Stimulated activated CD8-positive, alpha-beta memory T cell treated with anti-CD3 and anti-CD28 coated beads, Interleukin-2, amount 100 ng/mL, for 1 hour (primary cell): ENCODE measurements at places on chromosomes 7 and 10.

- DNase-seq, result no peak
Observed at GRCh38 chr7:137462074-137462715, 118.7 kb upstream of the PTN start.

DNA sequence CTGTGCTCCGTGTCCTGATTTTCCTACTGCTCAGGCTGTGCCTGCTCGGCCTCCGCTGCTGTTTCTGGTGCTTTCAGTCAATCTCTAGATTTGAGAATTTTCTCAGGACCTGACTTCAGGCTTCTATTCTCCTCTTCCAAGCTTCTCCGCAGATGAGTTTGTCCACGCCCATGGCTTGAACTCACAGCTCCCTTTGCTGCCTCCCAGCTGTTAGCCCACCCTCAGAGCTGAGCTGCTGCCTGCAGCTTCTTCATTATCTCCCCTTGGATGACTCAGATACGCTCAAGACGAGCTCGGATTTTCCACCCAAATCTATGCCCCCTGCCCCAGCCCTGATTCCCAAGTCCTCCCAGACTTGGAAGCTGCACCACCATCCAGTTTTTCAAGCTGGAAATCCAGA lies 104.7 kb downstream of the FGFR2 start:
- DNase-seq, result no peak

GRCh38 chr7:147079921-147080420 lies 963.4 kb downstream of the CNTNAP2 start:
- DNase-seq, result no peak

DNA sequence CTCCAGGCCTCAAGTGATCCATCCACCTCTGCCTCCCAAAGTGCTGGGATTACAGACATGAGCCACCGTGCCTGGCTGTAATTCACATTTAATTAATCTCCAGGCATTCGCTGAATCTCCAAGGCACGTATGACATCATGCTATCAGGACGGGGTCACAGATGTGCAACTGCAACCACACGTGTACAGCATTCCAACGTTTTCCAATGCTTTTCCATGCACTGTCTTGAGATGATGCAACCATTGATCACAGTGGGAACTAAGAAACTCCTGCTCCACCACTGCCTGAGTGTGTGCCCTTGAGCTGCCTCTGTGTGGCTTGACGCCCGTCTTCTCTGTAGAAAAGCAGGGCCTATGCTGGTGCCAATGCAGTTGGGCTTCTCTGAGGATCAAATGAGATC lies 119.8 kb upstream of the LYZL2 start:
- DNase-seq, result no peak

DNA sequence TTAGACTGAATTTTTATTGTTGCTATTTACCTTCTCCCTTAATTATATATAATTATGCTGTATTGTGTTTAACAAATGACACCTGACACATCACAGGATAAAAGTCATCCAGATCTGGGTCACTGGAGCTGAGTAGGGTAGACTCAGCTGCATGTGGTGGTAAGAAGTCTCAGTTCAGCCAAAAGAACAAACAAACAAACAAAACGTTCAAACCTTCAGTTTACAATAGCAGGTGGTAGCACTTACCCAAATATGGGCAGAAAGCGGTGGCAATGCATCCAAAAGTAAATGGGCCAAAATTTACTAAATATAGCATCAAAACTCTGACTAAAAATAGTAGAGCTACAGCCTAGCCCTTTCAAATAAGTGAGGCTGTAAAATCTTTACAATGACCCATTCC lies 42.2 kb downstream of the ZWINT start:
- no peak for DNase-seq

- no peak for DNase-seq
Observed at GRCh38 chr7:27955011-27955410, 215.0 kb downstream of the TAX1BP1 start.

GRCh38 chr7:11648101-11648500 lies 183.9 kb downstream of the THSD7A start:
- no peak for DNase-seq
